ENCODE measurements at places on chromosomes 11 and 22.

DNA sequence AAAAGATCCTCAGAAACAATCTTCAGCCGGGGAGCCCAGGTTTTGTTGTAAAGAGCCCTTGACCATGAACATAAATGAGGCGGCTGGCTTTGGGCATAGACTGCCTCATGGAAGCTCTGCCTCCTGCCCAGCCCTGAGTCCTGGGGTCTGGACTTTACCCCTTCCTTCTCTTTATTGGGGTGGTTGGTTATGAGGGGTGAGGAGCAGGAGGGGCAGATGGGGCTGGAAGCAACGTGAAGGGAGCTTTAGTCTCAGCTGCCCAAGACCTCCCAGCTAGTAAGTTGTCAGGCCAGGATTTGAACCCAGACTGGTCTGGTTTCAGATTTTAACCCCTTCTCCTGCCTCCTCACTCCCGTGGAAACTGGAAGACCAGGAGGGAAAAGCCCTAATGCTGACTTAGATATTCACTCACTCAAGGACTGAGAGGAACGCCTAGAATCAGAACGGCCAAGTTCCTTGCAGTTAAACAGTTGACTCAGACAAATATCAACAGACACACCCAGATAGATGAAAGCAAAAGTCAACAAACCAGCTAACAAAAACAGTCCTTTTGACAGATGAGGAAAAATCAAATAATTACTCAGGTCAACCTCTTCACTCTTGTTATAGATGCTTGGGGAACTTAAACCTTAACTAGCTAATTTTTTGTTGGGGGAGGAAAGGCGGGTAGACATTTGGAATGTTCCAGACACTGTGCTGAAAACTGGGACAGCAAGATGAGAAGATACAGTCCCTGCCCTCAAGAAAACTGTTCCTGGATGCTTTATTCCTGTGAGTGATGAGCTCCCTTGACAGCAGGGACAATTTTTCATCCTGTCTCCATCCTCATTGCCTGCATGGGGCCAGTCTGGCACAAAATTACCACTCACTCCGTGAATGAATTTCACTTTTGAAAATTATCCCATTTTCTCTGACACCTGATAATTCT lies 20.8 kb upstream of the ARRB1 start:
- no peaks in the 10 kb centered on the region for H3K36me3 ChIP-seq
- no peaks in the 10 kb centered on the region for H3K27me3 ChIP-seq
- H3K4me1 ChIP-seq: peaks cover 14% of the 10 kb centered on the region
- H3K27ac ChIP-seq: no peak overlapping the region

DNA sequence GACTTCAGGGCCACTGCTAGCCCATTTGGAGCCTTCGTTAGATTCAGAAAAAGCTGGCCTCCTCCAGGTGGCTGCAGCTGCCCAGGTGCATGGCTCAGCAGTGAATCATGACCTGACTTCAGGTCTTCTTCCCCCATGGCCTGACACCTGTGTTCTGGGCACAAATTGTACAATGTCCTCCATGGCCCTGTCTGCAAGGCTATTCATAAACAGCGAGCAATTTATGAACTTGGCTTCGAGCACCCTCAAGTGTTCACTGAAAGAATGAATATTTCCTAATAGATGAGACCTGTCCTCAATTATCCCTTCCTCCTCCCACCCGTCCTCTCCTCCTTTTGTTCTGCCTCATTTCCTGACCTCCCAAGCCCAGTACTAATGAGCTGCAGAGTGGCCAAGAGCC lies 12.2 kb upstream of the VPS37C start:
- peak; percentile 21 for DNase-seq
- no peaks in the 10 kb centered on the region for H3K36me3 ChIP-seq
- no peak overlapping the region for H3K4me3 ChIP-seq
- no peak overlapping the region for H3K27ac ChIP-seq

GRCh38 chr11:16789063-16789420 lies 50.6 kb downstream of the C11orf58 start:
- peaks cover 70% of the 10 kb centered on the region for H3K4me1 ChIP-seq
- DNase-seq: no peak
- H3K27ac ChIP-seq: no peak overlapping the region
- H3K36me3 ChIP-seq: no peaks in the 10 kb centered on the region
- no peak overlapping the region for H3K4me3 ChIP-seq
- no peaks in the 10 kb centered on the region for H3K27me3 ChIP-seq

DNA sequence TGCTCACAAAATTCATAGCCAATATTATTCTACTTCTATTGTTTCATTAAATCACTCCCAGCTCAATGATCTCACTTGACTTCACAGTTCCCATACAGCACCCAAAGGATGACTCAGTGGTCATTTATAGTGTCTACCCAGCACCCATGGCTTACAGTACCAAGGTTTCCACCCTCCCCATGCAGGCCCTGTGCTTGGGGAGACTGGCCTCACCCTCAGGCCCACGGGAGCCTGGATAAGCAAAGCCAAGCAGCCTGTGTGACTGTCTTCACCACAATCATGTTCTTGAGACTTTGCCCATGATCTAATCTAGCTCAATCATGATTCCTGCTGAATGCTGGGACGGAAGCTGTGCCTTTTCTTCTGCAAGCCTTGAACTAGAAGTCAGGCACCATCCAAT lies 97.6 kb downstream of the SLC36A4 start:
- H3K4me1 ChIP-seq: no peaks in the 10 kb centered on the region
- no peaks in the 10 kb centered on the region for H3K27me3 ChIP-seq
- DNase-seq: no peak
- no peak overlapping the region for H3K27ac ChIP-seq
- H3K36me3 ChIP-seq: no peaks in the 10 kb centered on the region

GRCh38 chr11:11397036-11397415 lies 44.0 kb upstream of the CSNK2A3 start:
- H3K4me3 ChIP-seq: no peak overlapping the region
- no peak overlapping the region for H3K27ac ChIP-seq
- H3K4me1 ChIP-seq: peaks cover 4% of the 10 kb centered on the region

GRCh38 chr11:102453302-102453695 lies 734 bp upstream of the TMEM123 start:
- H3K4me1 ChIP-seq: peaks cover 50% of the 10 kb centered on the region
- H3K27ac ChIP-seq: peak overlapping the region; percentile 83
- peak overlapping the region; percentile 72 for H3K4me3 ChIP-seq
- H3K27me3 ChIP-seq: no peaks in the 10 kb centered on the region
- DNase-seq: no peak

DNA sequence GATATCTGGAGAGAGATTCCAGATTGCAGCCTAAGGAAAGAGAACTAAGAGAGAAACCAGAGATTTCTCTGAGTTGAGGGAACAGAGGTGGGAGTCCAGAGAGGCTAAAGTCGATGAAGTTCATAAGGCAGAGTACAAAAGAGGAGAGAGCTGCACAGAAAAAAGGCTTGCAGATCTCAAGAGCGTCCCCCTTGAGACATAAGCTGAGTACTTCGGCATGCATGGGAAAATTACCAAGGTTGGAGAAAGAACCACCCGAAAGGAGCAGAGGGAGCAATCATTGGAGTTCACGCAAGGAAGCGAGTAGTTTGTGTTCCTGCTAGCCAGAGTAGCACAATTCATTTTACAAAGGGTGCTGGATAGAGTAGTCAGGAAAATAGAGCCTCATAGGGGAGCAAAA lies 293.5 kb downstream of the TMEM135 start:
- DNase-seq: no peak
- no peaks in the 10 kb centered on the region for H3K36me3 ChIP-seq
- H3K27me3 ChIP-seq: no peaks in the 10 kb centered on the region
- no peaks in the 10 kb centered on the region for H3K4me1 ChIP-seq
- no peak overlapping the region for H3K4me3 ChIP-seq

GRCh38 chr11:122317305-122317704 lies 201.3 kb upstream of the BLID start:
- H3K27ac ChIP-seq: no peak overlapping the region
- no peaks in the 10 kb centered on the region for H3K27me3 ChIP-seq
- no peak for DNase-seq
- no peaks in the 10 kb centered on the region for H3K4me1 ChIP-seq

GRCh38 chr22:48827268-48827846 lies 1000.3 kb downstream of the BRD1 start:
- H3K36me3 ChIP-seq: no peaks in the 10 kb centered on the region
- no peak for DNase-seq
- no peaks in the 10 kb centered on the region for H3K4me1 ChIP-seq
- H3K27ac ChIP-seq: no peak overlapping the region
- H3K4me3 ChIP-seq: no peak overlapping the region

DNA sequence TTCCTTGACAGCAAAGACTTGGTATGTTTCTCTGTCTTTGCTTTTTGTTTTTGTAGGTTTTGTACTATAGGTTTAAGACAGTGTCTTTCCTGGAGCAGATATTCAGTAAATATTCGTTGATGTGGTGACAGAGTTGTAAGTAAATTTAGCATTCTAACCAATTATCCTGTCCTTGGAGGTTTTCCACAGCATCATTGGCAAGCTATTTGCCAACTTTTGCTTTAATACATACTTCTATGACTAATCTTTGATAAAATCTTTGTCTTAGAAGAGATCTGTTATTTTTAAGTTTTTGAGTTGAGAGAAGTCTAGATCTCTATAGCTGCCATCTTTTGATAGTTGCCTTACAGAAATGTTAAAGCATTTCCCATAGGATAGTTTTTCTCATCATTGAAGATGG lies 3.8 kb downstream of the USP47 start:
- H3K27me3 ChIP-seq: no peaks in the 10 kb centered on the region
- no peak for DNase-seq
- H3K36me3 ChIP-seq: no peaks in the 10 kb centered on the region
- H3K4me1 ChIP-seq: peaks cover 24% of the 10 kb centered on the region
- H3K4me3 ChIP-seq: no peak overlapping the region
- H3K27ac ChIP-seq: no peak overlapping the region

DNA sequence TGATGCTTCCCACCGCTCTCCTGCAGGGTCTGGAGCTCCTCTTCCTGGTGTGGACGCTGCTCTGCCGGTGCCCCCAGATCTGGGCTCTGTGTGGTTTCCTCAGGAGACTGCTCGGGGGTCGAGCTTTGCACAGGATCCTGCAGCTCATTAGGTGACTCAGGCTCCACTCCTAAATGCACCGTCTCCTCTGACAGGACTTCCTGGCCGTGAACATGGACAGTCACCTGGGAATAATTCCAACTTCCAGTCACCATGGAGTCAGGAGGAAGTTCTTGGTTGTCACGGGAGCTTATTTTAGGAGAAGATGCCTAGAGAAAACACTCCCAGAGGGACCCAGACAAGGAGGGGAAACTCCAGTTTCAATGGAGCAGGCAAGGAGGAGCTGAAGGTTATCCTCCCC lies 11.9 kb downstream of the ZNF202 start:
- H3K36me3 ChIP-seq: peaks cover 38% of the 10 kb centered on the region
- H3K4me3 ChIP-seq: no peak overlapping the region
- no peaks in the 10 kb centered on the region for H3K27me3 ChIP-seq
- peaks cover 4% of the 10 kb centered on the region for H3K4me1 ChIP-seq

- peaks cover 8% of the 10 kb centered on the region for H3K4me1 ChIP-seq
- no peak overlapping the region for H3K4me3 ChIP-seq
Measured at GRCh38 chr11:105179542-105180278, 40.1 kb upstream of the CARD18 start.

DNA sequence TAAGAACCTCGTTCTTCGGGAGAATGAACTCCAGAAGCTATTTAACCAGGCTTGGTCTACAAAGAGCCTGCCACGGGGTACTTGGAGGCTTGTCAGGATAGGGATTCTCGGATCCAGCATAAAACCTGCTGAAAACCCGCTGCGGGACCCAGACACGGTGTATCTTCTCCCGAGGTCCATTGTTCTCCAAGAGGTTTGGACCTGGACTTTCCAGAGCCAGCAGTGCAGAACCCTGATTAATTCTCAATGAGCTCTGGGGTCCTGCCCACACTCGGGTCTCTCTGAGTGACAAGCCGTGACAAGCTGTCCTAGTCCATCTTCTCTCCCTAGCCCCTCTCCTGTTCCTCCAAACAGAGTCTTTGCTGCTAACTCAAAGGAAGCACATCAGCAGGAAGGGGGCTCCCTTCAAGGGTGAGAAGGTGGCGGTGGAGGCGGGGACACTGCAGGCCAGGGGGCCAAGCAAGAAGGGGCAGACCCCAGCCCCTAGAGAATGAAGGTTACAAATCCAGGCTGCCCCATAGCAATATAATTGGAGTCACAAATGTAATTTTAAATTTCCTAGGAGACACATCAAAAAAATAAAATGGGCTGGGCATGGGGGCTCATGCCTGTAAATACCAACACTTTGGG lies 12.2 kb downstream of the SHANK2 start:
- H3K27ac ChIP-seq: no peak overlapping the region
- DNase-seq: no peak
- H3K36me3 ChIP-seq: no peaks in the 10 kb centered on the region
- no peaks in the 10 kb centered on the region for H3K4me1 ChIP-seq

Measured in endothelial cell of umbilical vein (primary cell).